NCI-H1436 treated with DMSO at 0.1 percent for 48 hours (cell line): ENCODE measurements at places on chromosomes 16 and 17.

GRCh38 chr16:77679901-77680300 lies 42.4 kb upstream of the NUDT7 start:
- DNase-seq: no peak

- DNase-seq: no peak
Measured at GRCh38 chr16:7324321-7324720, 8.3 kb upstream of the RBFOX1 start.

DNA sequence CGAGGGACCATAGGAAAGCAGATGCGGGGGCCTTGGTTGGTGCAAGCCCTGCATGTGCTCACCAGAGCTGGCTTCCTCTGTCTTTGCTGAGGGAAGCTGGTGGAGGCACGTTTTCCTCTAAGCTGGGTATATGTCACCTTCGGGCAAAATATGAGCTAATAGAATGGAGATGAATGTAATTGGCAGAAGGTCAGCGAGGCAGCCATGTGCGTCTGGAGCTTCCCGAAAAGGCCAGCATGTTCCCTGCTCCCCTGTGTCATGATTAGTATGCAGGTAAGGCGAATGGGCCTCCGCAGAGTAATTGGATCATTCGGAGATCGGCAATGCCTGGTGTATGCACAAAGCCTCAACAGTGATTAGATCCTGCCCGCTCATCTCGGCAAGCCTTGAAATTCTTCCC lies 806.2 kb upstream of the EEF2KMT start:
- no peak for DNase-seq

- no peak for DNase-seq
Measured at GRCh38 chr16:55376045-55376444, 52.0 kb downstream of the IRX6 start.

DNA sequence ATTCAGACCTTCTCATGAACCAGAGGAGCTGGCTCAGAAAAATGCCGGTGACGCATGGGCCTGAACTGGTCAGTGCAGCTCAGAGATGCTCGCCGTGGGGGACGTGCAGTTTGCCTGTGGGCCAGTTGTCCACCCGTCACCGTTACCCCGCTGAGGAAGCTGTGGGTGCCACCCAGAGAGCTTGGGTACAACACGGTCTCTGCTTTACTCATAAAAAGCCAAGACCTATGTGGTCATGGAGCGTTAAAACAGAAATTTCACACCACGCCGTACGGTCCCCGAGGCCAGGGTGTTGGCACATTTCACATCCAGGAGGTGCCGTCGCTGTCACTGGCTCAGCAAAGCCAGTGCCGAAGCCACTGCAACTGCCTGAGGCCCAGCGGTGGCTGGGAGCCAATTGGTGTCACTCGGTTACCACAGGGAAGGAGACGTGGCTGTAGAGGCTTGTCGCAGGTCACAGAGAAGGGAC lies 120.9 kb downstream of the METRNL start:
- DNase-seq: no peak

DNA sequence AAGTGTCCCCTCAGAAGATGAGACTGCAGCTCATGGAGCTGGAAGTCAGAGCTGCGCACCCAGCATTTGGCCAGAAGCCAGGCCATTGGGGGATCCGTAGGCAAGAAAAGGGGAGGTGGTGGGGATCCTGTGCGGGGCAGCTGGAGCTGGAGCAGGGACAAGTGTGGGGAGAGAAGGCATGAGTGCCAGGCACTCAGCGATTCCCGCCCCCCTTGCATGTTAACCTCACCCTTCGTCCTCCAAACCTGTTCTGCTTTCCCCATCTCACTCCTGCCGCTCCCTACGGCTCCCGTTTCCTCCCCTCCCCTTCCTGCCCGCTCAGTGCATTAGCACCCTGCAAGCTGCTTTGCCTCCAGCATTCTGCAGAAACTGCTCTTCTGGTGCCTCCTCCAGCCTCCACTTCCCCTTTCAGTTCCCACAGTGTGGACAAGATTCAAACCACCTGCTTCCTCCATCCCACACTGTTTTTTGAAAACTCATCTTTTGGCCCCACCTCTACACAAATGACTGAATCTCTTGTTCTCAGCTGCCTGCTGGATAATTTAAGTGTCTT lies 5.6 kb downstream of the ALOX15 start:
- DNase-seq: no peak

DNA sequence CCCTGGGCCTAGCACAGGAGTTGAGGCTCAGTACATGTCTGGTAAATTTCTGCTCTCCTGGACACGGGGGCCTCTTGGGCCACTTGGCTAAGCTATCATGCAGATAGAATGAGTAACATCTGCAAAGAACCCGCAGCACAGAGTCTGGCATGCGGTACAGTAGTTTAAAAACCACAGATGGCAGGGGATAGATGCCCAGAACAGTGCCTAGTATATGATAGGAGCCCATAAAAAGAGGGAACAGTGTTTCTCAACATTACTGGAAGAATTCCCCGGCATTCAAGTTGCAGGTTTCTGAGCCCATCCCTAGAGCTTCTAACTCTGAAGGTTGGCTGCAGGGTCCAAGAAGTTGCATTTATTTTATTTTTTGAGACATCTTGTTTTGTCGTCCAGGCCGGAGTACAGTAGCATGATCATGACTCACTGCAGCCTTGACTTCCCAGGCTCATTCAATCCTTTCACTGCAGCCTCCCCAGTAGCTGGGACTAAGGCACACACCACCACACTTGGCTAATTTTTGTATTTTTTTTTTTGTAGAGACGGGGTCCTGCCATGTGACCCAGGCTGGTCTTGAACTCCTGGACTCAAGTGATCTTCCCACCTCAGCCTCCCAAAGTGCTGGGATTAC lies 5.8 kb downstream of the CDIPT start:
- no peak for DNase-seq

DNA sequence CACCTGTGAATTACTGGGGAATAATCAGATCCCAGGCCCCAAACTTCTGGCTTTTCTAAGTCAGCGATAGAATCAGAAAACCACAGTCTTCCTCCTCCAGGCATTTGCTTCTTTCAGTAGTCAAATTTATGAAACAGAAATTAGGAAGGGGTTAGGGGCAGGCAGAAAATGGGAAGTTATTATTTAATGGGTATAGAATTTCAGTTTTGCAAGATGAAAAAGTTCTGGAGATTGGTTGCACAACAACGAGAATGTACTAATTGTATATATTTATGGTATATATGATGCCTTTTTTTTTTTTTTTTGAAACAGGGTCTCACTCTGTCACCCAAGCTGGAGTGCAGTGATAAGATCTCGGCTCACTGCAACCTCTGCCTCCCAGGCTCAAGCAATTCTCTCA lies 23.5 kb downstream of the ORC6 start:
- DNase-seq: no peak

- DNase-seq: no peak
Measured at GRCh38 chr16:89061086-89061485, 32.6 kb upstream of the ACSF3 start.

GRCh38 chr16:48583075-48584065 lies 26.6 kb downstream of the N4BP1 start:
- DNase-seq: no peak

GRCh38 chr17:73089322-73090317 lies 2.9 kb downstream of the SLC39A11 start:
- DNase-seq: no peak

GRCh38 chr16:75527825-75528299 lies 8.0 kb downstream of the CHST5 start:
- DNase-seq: no peak

DNA sequence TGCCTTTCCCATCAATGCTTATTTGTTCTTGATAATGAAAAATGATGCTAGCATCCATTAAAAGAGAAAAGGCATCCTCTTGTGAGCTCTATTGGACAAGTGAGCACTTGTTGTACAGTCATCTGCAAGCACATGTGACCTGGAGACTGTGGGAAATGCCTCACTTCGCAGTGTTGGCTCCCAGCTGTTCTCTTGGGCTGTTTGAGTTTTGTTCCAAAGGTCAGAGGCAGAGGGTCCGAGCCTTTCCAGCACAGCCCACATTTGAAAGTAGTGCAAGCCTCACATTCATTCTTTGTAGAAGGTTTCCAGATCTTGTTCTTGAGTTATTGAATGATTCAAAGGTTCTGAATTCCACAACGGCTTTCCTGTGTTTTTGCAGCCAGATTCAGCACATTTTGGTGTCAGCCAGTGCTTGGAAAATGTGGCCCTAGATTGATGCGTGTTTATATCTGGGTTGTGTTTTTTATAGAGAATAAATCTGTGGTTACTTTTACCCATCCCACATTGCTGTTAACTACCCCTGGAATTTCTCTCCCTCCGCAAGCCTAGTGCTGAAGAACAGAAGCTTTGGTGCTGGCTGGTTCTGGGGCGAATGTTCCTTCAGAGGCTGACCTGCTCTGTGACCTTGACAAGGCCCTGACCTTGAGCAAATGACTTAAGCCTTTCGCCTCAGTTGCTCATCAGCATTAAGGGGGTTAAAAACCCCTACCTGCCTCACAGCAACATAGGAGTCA lies 49.8 kb downstream of the CDH1 start:
- DNase-seq: peak; percentile 85

DNA sequence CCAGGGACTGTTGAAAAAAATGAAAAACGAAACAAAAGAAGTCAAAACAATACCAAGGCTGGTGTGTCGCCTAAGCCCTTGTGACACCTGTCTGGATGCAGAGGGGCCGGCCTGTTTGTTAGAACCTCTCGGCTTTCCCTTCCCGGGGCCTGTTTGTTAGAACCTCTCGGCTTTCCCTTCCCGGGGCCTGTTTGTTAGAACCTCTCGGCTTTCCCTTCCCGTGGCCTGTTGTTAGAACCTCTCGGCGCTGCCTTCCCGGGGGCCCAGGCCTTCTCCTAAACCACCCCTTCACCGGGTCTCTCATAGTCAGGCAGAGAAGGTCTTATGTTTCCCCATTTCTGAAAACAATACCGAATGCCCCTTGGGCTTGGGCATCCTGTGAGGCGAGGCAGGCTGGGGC lies 180.0 kb downstream of the BANP start:
- DNase-seq: no peak
